Amniotic epithelial cell (primary cell): ENCODE measurements at places on chromosomes 16 and 17.

DNA sequence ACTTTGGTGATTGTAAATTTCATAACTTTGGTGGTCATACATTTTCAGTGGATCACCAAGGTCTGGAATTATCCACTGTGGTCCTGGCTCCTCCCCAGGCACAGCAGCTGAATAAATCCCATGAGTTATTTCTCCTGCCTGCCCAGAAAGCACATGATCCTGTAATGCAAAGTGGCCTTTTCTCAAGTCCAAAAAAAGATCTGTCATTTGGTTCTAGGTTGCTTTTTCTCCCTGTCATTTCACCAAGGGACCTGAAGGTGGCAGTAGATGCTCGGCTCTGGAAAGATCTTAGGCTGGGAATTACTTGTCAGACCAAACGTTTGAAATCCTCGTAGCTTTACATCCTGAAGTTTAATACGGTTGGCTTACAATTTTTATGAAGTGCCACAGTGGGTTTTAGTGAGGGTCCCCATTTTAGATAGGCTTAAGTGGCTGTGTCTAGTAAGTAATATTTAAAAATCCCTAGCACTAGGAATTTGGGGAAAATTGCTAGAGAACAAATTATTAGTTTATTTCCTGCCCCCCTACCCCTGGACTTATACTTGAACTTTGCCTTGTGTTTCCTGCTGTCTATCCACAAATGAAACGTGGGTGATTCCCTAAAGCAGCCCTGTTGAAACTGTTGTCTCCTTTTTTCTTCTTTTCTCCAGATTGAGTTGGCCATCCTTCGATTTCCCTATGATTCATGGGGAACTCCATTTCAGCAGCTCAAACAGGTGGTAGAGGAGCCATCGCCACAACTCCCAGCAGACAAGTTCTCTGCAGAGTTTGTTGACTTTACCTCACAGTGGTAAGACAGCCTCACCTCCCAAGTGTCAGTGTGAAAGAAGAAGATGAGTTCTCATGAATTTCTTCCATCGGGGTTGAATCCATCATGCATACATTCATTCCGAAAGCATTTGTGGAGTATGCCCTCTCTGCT is 111.7 kb downstream of the MAP2K6 start:
- DNase-seq, result peak; percentile 58

DNA sequence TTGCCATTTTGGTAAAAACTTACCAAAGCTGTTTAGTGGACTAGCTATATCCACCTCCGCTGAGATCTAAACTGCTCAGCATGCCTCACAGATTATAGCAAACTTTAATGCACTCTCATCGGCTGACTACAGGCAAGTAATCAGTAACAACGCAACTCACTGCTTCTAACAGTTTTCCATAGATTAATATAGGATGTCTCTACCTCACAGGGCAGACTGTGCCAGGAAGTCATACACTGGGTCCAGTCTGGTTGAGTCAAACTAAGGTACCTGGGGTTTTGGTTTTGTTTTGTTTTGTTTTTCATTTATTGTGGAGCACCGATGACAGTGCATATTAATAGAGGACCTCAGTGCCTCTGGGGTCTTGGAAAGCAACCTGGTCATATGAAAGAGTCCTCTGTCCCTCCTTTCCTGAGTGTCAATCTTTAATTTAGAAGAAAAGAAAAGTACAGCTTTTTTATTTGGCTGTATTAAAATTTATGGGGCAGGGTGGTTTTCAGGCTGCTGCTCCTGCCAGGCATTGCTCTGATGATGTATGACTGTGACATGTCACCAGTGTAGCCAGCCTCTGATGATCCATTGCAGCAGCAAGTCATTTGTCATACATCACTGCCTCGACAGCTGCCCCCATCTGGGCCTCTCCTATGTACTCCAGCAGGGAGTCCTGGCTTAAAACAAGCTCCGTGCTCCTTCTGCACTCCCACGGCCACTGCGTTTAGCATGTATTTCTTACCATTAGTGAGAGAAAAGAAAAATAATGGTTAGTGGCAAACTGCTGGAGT is 854.1 kb downstream of the KCNJ2 start:
- DNase-seq, result peak; percentile 1

DNA sequence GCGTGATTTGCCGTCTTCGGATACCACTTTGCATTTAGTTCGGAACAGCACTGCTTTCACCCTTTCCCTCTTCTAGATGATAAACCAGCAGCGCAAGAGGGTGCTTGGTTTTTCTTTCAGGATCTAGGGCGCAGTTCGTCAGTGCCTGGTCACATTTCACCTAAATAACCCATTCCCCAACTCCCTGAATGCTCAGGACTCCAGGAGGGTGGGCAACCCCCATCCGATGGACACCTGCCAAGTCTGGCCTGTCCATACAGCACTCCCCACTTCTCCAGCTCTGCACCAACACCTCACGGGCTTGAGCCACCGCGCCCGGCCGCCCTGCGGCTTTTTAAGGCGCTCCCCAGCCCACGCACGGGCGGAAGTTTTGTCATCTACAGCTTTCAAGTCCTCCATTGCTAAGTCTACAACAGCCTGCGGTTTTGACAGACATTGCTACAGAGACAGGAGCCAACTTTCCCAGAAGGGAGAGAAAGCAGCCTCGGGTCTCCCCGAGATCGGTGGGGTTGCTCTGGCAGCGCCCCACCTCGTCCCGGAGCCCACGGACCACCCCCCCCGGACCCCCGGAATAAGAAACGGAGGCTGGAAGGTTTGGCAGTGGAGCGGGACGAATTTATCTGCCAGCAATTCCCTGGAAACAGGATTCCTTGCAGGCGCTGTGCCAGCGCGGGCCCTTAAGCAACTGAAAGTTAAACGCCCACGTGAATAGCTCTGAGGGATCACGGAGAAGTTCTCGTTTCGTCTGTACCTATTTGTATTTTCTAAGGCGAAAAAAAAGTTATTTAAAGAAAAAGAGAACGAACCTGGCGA is 38.6 kb upstream of the SLFN13 start:
- peak; percentile 81 for DNase-seq

GRCh38 chr16:2238838-2239675 is 2.8 kb downstream of the DNASE1L2 start:
- no peak for DNase-seq

DNA sequence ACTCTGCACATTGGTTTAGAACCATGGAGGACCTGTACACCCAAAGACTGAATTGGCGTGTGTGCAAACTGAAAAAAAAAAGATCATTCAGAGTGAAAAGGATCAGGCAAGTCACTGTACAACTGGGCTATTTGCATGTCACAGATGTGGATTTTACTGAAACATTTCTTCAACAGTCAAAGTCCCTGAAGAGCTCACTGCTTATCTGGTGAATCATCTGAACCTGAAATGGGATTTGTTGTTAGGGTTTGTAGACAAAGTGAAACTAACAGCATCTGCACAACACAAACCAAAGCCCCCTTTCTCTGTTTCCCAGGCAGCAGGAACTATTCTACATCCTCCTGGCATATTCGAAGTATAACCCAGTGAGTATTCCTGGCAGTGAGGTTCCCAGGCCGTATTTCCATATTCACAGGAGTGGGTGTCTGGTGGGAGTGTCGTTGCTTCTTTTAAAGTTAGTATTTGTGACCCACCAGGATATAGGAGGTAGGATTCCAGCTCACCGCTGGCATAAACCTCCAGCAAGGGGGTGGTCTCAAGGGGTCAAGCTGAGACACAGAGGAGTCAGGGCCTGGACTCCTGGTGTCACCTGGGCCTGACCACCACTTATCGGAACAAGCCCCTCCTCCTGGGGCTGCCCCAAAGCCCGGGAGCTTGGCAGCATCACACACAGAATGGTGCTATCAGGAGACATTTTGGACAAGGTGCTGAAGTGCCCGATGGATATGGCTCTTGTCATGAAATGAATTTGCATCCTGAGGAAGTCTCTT is 80.9 kb downstream of the GOSR1 start:
- DNase-seq, result peak; percentile 17

- peak; percentile 53 for DNase-seq
Observed at GRCh38 chr16:47887496-47887895, 268.3 kb downstream of the ABCC12 start.

DNA sequence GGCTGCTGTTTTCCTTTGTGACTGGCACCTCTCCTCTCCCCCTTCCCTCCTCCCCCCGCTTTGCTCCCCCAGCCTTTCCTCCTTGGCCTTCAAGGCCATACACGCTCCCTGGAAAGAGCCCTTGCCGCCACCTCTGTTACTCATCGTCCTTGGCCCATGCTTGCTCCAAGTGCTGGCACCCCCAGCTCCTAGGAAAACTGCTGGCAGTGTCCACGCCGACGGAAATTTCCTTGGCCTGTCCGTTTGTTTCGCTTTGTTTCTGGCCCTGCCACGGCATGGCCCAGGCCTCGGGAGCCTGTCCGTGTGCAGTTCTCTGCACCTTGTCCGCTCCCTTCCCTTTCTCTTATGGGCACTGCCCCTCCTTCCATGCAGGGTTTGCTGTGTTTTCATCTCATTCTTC is 18.0 kb downstream of the CA5A start:
- DNase-seq, result no peak

DNA sequence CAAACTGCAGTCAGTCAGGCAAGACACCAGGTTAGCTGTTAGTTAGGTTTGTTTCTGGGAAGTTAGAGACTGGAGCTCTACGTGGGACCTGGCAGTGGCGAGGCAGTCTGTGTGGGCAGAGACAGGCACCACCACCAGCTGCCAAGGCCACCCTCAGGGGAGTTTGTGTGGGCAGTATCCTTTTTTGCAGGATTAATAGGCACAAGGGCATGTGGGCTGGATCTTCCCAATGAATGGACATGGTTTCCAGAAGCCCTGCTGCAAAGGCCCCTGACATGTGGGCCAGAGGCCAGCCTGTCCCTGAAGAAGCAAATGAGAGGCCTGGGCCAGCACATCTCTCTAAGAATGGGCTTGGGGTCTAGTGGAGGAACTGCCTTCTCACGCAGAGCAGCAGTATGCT is 19.2 kb upstream of the SREBF1 start:
- no peak for DNase-seq

GRCh38 chr16:87288753-87289362 is 28.3 kb downstream of the C16orf95 start:
- peak; percentile 73 for DNase-seq

- DNase-seq, result peak; percentile 83
Observed at GRCh38 chr17:60641810-60642220, 35.8 kb upstream of the BCAS3 start.

- no peak for DNase-seq
Observed at GRCh38 chr16:19133600-19133999, 19.8 kb downstream of the ITPRIPL2 start.

DNA sequence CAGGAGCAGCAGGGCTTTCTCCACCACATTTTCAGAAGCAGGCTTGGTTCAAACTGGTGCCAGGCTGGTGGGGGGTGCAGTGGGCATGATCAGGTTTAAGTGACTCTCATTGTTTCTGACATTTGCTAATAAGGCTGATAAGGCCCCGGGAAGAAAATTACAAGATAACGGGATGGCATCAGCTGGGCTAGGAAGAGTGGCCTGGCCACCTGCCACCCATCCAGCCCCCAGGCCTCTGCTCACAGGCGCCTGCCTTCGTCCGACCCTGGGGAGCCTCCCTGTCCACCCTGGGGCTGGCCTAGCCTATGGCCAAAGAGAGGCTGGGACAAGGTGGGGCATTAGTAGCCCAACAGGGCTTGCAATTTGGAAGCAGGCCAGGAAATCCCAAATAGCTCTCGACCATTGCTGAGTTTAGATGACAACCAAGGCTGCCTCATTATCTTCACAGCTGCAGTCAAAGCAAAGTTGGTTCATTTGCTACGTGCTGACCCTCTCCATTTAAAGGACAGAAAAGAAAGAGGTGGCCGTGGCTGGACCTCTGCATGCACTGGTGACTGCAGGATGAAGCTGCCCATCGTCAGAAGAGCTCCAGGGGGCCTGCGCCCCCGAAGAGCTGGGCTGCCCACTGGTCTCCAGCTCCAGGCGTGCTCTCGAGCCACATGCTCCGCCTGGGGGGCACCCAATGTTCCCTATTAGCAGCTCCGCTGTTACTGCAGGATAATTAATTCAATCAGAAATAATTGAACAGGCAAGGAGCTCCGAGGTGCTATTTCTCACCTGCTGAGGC is 44.9 kb downstream of the PEMT start:
- no peak for DNase-seq

DNA sequence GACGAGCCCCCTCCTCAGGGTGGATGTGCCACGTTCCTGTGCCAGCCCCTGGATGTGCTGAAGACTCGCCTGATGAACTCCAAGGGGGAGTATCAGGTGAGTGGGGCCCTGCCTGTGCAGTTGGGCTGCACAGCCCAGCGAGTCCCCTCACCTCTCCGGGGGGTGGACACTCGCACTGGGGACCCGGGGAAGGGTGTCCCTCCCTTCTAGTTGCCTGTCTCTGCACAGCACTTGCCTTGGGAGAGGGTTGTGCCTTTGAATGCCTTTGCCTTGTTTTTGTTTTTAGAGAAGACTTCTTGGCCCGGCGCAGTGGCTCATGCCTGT is 5.6 kb downstream of the SLC25A10 start:
- no peak for DNase-seq

GRCh38 chr16:50448522-50448921 is 79.7 kb upstream of the BRD7 start:
- DNase-seq, result no peak

DNA sequence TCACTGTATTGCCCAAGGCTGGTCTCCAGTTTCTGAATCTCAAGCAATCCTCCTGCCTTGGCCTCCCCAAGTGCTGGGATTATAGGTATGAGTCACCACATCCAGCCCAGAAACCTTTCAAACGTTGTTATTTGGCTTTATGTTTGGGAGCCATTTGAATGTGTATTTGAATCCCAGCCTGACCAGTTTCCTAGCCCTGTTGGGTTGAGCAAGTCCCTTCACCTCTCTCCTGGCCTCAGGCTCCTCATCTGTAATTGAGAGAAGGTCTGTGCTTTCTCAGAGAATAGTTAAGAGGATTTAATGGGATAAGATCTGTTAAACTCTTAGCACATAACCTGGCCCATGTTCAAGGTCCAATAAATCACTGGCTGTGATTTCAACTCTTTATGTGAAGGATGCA is 385.8 kb upstream of the RBFOX1 start:
- no peak for DNase-seq

DNA sequence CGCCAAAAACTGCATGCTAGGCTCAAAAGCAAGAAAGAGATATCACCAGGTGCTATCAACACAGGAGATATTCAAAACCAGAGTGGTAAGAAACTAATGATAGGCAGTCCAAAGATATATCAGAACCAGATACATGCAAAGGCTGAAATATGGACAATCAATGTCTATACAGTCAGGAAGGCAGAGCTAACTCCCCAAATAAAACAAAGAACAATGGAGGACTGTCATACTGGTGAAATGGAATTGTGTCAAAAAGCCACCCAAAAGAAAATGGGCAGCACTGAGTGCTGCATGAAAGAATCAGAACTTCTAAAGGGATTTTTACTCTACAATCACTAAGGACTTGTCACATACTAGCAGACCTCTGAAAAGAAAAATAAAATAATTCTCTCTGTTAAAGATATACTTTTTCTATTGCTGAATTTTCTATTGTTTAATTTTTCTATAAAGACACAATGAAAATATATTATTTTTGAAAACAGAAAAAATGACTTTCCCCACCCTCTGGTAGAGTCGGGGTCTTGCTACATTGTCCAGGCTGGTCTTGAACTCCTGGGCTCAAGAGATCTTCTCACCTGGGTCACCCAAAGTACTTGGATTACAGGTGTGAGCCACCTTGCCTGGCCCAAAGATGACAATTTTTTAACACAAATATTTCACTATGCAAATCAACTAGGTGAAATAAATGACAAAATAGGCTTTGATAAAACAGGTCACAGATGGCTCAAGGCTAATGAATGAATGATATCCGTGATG is 98.2 kb downstream of the USP32 start:
- DNase-seq, result no peak

GRCh38 chr16:89013692-89014402 is 36.8 kb upstream of the CBFA2T3 start:
- no peak for DNase-seq

- DNase-seq, result no peak
Observed at GRCh38 chr17:43745541-43745940, 13.1 kb downstream of the SOST start.

GRCh38 chr17:31448467-31449077 is 57.1 kb downstream of the RAB11FIP4 start:
- peak; percentile 59 for DNase-seq

- no peak for DNase-seq
Observed at GRCh38 chr17:8150194-8151119, 1.7 kb downstream of the PER1 start.
